Stimulated activated CD8-positive, alpha-beta memory T cell treated with anti-CD3 and anti-CD28 coated beads, Interleukin-4, amount 100 ng/mL, for 4 hours (primary cell): ENCODE measurements at places on chromosomes 6 and 20.

DNA sequence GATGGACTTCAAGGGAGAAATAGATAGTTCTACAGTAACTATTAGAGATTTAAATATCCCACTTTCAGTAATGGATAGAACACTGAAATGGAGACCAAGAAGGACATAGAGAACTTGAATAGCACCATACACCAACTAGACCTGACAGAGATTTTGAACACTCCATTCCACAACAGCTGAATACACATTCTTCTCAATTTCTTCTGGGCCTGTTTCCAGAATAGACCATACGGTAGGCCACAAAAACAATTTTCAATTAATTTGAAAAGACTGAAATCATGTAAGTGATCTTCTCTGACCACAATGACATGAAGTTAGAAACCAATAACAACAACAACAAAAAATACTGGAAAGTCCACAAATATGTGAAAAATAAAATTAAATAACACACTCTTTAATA is 979.1 kb upstream of the FLRT3 start:
- no peak for DNase-seq

GRCh38 chr20:55174635-55175034 is 699.2 kb downstream of the DOK5 start:
- DNase-seq: no peak

GRCh38 chr6:85469276-85470022 is 19.6 kb downstream of the NT5E start:
- no peak for DNase-seq

- DNase-seq: no peak
Observed at GRCh38 chr20:37744347-37744746, 50.5 kb downstream of the CTNNBL1 start.

GRCh38 chr20:31485450-31486339 is 10.6 kb downstream of the REM1 start:
- DNase-seq: no peak

GRCh38 chr20:39829661-39830060 is 859.4 kb downstream of the MAFB start:
- no peak for DNase-seq
